ENCODE measurements at places on chromosomes 6 and 20. TPM values are rescaled to one million over a fixed set of nuclear protein-coding genes. Genes with fewer than 3 reads are reported as not detected.

GRCh38 chr6:170269151-170269845 is 21.6 kb downstream of the DLL1 start:
- no peak for DNase-seq

The L3MBTL1 gene
- 13.4 TPM for total RNA-seq

GRCh38 chr6:69895396-69895795 is 29.0 kb downstream of the COL19A1 start:
- no peak for DNase-seq

DNA sequence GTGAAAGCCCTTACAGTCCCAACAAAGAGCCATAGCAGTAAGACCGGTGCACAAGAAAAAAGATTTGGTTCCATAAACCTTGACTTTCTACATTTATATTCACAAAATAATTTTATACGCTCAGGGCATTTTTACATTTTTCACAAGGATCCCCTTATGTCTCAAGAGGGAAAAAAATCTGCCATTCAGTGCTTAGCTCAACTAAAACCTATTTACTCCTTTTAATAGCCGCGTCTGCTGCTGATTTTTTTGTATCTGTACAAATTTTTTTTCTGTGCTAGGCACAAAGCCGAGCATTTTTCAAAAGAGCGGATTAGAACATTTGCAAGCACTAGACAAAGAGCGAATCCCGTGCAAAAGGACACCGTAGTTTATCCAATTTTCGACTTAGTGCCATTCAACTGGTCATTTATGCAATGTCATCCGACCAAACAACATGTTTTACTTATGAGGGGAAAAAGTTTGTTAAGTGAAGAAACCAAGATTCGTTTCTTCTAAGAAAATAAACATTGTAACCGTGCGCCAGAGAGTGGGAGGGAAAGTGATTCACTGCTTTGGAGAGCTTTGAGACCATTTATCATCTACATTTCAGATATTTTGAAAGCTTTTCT is 3.7 kb downstream of the TFAP2D start:
- DNase-seq: peak; percentile 38

- DNase-seq: no peak
These were observed 11.7 kb downstream of the HCK start for GRCh38 chr20:32063695-32064094.

- no peak for DNase-seq
These were observed 20.5 kb downstream of the PTCHD4 start for GRCh38 chr6:48090546-48090945.

DNA sequence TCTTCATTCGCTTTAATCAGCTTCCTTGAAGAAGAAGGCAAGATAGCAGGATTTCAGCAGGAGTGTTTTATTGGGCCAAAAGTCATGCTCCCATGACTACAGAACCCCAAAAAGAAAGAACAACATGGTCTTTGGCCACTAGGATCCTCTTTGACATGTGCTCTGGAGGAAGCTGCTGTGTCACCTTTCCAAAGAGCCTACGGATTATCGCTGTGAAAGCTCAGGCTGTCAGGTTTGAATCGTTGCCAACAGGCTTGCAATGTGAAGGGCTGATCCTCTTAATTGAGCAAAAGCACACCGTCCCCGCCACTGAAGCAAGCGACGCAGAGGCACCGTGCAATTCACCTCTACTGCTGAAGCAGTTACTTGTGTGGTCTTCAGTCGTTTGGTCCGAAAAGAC is 29.0 kb downstream of the MYLIP start:
- DNase-seq: no peak

- DNase-seq: peak; percentile 54
These were observed 138.4 kb downstream of the KCNQ5 start for GRCh38 chr6:72760114-72760793.

Data from fibroblast of the aortic adventitia (primary cell).